ENCODE measurements at places on chromosomes 1 and 21.

DNA sequence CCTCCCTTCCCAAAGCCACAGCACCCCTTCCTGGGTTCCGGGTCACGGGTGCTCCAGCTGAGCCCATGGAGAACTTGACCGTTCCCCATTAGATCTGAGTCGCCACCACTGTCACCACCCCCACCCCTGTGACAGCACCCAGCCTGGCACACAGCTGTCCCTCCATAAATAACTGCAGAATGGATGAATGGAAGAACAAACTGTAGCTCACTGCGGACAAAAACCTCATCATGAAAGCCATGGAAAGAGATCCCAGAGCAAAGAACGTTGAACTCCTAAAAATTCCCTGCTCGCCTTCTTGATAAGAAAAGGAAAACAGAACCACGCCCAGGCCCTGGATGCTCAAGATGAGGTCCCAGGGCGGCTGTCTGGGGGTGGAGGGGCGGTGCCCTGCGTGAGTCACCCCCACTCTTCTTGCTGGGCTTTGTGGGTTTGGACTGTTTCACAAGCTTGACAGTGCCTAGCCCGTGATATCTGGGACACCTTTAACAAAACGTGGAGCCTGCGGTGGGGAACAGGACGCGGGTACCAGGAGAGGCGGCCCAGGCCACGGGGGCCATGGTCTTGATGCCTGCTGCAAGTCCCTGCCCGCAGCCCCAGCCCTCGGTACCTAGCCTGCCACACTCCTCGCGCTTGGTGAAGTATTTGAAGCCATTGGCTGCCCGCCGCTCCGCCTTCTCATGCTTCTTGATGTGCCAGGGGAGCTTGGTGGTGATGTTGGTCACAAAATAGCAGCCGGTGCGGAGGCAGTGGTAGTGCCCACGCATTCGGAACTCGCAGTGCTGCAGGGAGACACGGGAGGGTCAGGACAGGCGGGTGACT, 151.9 kb downstream of the CASZ1 start:
- DNase-seq = no peak

DNA sequence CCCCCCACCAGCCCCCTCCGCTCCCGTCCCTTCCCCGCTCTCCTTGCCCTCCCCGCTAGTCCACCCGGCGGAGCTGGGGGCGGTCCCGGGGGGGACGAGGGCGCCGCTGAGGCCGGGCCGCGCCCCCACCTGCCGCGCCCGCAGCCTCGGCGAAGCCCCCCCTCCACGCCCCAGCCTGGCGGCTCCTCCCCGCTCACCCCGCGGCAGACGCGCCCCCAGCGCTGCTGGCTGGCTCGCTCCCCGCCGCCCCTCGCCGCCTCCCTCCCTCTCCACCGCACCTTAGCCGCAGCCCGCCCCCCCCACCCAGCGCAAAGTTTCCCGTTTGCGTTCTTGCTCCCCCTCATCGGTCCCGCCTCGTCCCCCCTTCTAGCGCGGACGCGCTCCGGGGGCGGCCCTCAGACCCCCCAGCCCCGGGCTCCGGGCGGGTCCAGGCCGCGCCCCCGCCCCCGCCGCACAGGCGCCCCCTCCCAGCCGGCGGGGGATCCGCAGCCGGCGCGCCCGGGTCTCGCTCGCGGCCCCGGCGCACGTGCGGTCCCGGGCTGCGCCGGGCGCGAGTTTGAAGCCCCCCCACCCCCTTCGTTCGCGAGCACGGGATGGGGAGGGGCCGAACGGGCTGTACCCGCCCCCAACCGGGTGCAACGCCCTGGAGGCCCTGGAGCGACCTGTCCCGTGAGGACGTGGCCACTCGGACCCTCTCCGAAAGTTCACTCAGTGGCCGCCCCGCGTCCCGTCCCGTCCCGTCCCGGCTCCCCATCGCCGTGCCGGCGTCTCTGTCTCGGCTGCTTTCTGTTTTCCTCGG, 623 bp downstream of the PTPRF start:
- peak; percentile 30 for DNase-seq

DNA sequence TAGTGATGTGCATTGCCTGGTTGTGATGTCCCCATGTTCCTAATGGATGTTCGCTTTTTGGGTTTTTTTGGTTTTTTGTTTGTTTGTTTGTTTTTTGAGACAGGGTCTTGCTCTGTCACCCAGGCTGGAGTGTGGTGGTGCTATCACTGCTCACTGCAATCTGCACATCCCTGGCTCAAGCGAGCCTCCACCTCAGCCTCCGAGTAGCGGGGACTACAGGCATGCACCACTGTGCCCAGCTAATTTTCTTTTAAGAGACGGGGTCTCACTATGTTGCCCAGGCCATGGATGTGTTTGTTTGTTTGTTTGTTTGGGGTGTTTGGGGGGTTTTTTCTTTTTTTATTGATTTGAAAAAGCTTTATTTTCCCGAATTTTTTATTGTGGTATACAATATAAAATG, 2.1 kb downstream of the COL6A2 start:
- DNase-seq = no peak

- DNase-seq = no peak
These were observed 13.3 kb upstream of the BRWD1 start for GRCh38 chr21:39326607-39327307.

DNA sequence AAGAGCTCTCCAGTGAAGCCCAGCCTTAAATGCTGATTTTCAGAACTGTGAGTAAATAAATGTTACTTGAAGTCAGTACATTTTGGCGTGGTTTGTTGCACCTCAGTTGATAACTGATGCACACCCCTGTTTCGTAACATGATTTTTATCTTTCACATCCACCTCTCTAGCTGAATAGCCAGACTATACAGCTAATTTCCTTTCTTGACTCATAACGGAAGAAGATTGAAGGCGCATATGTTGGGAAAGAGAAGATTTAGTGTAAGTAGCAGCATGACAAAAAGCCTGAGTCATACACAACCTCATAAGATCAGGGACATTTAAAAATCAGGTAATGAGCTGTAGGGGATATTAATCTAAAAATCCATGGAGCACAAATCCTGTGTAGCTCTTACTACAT, 716.2 kb upstream of the ZP4 start:
- peak; percentile 48 for DNase-seq

GRCh38 chr1:200527670-200528069, 92.9 kb downstream of the KIF14 start:
- DNase-seq = no peak

- DNase-seq = no peak
These were observed 6.0 kb downstream of the GORAB start for GRCh38 chr1:170537798-170538503.
